ENCODE measurements at places on chromosomes 12 and 14.

DNA sequence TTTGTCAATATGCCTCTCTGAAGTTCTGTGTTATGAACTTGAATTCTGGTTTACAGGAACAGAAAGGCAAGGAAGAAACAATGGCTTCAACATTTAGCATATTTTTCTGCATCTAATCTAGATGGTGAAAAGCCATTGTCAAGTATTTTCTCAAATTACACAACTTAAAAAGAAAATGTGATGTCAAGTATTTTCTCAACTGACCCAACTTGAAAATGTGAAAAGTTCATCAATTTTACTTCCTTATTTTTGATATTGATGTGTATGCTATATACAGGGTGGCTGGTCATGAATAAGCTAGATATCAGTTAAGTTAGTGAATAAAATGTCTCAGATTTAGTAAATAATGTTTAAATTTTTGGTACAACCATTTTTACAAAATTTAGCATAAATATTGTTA, 196.7 kb downstream of the ALX1 start:
- no peak for DNase-seq

DNA sequence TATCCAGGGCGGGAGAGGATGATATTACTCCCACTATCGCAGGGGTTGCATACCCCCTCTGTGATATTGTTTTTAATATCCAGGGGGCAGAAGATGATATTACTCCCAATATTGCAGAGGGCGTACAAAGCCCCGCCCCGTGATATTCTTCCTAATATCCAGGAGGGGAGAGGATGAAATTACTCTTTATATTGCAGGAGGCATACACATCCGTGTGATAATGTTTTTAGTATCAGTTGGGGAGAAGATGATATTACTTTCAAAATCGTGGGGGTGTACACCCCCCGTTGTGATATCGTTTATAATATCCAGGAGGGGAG, 52.9 kb upstream of the OXA1L start:
- no peak for DNase-seq

DNA sequence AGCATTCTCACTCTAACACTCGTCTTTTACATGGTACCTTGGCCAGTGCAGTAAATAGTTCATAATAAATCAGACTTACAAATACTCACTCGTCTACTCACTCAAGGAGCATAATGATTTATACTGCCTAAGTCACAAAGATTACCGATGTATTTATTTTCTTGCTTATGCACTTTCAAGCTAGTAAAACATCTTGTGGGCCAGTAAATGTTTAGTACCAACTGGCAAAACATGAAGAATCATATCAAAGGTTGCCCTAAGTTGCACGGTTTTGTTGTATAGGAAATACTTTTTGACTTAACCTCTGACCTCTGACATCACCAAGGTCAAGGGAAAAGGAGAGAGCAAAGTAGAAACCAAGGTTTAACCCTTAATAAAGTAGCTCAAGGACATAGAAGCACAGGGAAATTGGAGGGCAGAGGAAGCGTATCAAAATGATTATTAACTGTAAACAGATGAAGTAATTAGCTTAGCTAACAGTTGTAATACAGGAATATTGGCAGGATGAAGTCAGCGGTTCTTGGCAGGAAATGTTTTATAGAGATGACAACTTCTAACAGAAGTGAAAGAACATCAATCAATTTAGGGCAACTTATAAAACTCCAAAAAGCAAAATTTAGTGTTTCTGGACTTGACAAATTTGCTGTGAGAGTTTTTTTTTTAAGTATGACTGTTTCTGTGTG, 131.9 kb downstream of the HMGA2 start:
- DNase-seq: no peak

GRCh38 chr14:55279384-55279783, 8.2 kb downstream of the FBXO34 start:
- no peak for DNase-seq

DNA sequence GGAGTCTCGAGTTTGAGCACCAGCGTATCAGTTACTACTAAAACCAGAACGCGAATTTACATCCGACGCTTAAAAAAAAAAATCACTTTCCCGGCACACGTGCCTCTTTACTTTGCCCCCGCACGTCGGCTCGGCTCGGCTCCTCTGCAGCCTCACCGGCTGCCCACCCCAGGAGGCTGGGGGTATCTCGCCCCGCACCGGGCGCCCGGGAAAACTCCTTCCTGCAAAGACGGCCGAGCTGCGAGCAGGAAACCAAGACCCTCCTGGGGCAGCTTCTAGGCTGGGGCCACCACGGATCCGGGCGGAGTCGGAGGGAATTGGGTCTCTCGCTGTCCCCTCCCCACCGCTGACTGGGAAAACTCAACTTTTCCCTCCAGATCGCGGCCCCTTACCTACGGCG, 610 bp downstream of the VSIG10 start:
- DNase-seq: no peak

GRCh38 chr14:52391881-52392615, 77.9 kb downstream of the PTGER2 start:
- no peak for DNase-seq

GRCh38 chr14:51596488-51597117, 55.1 kb upstream of the FRMD6 start:
- DNase-seq: no peak

DNA sequence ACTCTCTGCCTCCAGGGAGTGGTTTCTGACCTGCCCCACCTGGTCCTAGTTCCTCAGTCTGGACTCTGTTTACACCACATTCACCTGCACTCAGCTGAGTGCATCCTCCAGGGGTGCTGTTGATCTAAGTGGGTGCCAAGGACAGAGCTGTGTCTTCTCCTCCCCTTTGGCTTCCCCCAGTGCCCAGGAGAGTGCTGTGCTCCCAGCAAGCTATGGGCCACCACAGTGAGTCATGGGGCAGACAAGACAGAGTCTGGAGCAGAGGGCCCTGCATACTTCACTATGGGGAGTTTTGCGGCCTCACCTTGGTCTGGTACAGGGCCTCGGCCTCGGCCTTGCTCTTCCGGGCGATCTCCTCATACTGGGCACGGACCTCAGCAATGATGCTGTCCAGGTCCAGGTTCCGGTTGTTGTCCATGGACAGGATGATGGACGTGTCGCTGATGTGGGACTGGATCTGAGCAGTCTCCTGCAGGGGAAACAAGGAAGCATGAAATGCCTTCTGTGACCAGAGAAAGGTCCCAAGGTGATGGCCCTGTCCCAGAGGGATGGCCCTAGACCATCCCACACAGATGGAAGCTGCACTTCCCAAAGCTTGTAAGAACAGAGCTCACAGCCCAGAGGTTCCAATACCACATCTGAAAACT, 4.9 kb downstream of the KRT73 start:
- DNase-seq: no peak

GRCh38 chr14:74663884-74664283, 49.0 kb downstream of the AREL1 start:
- no peak for DNase-seq

- no peak for DNase-seq
Observed at GRCh38 chr12:27498761-27499160, 25.2 kb upstream of the PPFIBP1 start.

- DNase-seq: no peak
Observed at GRCh38 chr14:61502459-61503093, 181.2 kb downstream of the PRKCH start.

DNA sequence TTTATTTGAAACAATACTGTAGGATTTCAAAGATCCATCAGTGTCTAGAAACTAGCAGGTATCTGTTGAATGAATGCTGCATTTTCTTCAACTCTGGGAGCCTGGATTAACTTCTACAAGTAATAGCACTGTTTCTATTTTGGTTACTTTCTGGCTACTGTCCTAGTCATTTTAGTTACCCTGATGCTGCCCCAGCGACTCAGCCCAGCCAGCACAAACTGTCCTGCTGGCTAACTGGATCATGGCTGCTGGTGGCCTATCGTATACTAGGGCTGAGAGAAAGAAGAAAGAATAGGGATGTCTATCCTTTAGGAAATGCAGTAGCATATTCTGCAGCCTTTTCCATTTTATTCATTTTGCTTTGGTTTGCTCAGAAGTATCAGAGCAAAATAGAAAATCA, 53.9 kb downstream of the NTN4 start:
- DNase-seq: no peak

GRCh38 chr14:93734086-93734822, 54.0 kb downstream of the PRIMA1 start:
- no peak for DNase-seq

DNA sequence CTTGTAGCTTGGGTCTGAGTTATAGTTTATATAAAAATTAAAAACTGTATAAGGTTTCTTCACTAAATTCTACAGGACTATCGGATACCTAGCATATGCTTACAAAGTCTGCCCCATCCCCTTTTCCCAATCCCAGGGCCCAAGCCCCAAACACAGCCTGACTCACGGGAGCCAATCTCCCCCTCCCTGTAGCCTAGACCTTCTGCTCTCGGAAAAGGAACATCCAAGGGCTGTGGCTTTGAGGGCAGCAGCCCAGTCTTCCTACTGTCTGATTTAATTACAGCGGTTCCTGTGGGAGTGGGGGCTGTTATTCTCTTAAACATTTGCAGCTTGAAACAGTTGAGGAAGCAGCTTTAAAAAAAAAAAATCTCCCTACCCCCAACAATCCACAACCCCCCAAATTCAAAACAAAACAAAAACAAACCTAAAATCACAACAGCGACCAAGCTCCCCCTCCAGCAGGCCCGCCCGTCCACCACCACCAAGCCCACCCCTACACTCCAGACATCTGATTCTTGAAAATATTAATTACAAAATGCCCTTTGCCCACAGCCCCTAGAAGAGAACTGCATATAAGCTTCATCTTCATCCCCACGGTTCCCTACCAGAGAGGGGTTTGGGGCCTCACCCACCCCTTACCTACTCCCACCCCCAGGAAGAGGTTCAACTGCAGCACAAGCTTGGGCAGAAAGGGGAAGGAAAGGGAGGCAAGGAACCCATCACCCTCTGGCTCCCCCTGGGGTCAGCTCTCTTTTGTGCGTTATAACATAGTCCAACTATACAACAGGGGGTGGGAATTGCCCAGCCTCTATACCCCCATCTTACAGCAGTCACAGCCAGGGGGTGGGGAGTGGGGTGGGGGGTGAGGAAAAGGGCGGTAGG, 1.1 kb upstream of the PRKAG1 start:
- DNase-seq: no peak

- no peak for DNase-seq
Observed at GRCh38 chr14:94412671-94413638, 24.6 kb upstream of the SERPINA1 start.

GRCh38 chr12:41512497-41512896, 324.4 kb downstream of the PDZRN4 start:
- DNase-seq: no peak

GRCh38 chr12:55925371-55925770, 2.3 kb downstream of the PYM1 start:
- DNase-seq: no peak

- DNase-seq: no peak
Observed at GRCh38 chr12:62813031-62813829, 121.7 kb downstream of the PPM1H start.

DNA sequence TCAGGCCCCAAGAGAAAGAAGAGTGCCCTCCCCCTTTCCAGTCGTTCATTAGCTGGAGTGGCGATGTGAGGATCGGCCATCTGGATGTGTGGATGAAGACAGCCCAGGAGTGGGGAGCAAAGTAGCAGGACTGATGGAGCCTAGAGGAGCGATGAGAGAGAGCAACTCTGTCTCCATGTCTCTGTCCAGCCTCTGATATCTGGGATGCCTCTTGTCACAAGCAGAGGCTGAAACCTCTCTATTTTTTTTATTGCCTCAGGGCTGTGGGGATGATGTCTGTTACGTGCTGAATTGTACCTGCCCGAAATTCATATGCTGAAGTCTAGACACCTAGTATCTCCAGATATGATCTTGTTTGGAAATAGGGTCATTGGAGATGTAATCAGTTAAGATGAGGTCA, 2.7 kb downstream of the SERPINA11 start:
- no peak for DNase-seq

DNA sequence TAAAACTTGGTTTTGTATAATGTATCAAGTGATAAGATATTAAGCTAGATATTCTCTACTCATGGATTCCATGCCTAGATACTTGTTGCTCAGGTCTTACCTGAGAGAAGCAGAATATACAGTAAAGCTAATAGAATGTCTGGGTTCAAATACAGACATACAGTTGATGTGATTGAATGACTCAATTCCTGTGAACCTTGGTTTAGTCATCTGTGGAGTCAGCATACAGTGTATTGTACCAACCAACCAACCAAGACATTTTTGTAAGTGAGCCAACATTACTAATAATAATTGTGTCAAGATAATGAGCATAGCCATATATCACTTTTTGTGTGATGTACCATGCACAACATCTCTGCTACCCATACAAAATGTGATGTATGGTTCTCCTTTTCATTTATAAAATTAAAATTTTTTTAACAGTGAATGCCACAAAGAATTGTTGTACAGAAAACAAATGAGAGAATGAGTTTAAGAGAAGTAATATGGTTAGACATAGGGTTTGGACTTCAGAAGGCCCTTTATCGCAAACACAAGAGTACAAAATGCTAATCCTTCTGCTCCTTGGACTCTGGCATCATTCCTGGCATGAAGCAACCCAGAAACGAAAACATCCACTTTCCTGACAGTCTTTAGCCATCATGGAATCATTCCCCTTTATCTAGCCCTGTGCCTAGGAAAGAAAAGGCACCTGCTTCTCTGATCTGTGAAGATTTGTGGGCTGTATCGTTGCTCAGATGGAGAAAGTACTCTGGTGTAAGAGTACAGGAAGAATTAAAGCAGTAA, 977.2 kb upstream of the USP15 start:
- no peak for DNase-seq

- DNase-seq: no peak
Observed at GRCh38 chr12:5912437-5913334, 32.4 kb downstream of the ANO2 start.

DNA sequence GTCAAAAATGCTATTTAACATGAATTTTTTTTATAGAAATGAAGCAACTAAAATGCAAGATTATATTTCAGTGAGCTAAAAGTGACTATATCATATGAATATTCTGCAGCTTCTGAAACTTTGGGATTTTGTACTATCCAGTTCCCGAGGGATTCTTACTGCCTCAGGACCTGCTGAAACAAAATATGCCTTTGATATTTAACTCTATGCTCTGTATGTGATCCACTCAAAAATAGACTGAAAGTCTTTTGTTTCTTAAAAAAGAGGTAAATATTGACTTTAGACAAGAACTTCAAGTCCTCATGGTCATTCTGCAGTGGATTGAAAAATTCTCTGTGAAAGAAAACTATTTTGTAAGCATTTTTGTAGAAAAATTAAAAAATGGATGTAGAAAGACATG, 22.4 kb downstream of the CNTN1 start:
- DNase-seq: no peak

DNA sequence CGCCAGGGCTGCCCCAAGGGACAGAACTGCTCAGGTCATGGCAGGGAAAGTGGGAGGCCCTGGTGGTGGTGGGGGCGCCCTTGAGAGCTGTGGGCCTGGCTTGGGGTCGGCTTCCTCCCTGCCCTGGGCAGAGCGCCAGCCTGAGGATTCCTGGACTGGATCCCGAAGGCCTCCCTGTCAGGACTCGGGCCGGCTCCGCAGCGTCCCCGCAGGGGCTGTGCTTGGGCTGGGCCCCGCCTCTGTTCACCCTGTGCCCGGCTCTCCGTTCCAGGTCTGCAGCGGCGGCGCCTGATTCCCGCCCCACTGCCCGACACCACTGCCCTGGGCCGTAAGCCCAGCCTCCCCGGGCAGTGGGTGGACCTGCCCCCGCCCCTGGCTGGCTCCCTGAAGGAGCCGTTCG, 39.9 kb downstream of the KIF26A start:
- DNase-seq: no peak

Data from activated gamma-delta T cell treated with anti-CD3 and anti-CD28 coated beads, Interleukin-2, amount 50 U/mL, for 16 hours (primary cell).